ENCODE measurements at places on chromosomes 5 and 9.

DNA sequence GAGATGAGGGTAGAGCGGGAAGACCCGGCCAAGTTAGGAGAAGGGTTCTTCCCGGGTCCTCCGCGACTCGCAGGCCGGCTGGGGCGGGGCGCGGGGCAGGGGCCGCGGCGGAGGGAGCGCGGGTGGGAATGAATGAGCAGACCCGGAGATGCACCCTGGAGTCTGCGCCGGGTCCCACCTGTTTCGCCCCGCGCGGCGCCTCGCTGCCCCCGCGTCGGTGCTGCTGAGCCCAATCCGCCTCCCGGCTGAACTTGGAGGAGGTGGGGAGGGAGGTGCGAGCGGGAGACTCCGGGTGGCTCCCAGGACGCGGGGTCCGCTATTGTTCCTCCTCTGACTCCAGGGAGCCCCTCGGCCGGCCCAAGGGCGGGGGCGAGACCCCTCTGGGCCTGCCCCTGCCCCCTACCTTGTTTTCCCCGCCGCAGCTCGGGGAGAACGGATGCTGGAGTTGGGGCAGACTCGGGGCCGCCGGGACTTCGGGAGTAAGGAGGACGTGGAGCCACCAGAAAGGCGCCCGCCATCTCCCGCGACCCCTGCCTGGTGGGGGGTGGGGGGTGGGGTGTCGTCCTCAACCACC is 659 bp downstream of the RAI14 start:
- DNase-seq = no peak

DNA sequence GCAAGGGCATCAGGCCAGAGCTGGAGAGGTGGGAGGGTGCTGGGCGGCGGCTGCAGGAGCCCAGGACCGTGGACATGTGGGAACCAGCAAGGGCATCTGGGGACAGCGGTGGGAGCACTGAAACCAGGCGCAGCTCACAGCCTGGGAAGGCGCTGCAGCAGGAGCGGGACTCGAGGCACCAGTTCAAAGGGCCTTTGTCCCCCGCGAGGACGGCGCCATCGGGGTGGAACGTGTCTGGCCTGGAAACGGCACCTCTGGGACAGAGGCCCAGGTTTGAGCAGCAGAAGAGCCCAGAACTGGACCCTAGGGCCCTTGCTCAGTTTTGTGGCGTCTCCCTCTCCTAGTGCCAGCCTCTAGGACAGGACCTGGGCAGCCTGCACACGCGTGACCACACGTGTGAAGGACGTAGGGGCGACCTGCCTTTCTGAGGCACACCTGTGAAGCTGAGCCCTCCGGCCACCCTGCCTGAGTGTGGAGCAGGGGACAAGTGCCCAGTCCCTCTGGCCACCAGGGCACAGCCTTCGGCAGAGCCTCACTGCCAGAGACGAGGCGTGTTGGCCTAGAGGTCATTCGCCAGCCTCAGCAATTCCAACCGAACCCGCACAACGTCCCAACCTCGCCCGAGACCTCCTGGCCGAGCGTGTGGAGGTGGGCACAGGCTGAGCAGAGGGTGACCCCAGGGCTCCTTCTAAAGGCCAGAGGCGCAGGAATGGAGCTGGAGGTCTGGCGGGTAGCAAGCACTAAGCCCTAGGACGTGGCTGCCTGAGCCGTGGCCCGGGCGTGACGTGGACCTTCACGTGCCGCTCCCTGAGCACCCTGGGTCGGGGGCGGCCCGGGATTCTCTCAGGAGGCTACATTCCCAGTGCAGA is 2.2 kb upstream of the TMEM210 start:
- no peak for DNase-seq

DNA sequence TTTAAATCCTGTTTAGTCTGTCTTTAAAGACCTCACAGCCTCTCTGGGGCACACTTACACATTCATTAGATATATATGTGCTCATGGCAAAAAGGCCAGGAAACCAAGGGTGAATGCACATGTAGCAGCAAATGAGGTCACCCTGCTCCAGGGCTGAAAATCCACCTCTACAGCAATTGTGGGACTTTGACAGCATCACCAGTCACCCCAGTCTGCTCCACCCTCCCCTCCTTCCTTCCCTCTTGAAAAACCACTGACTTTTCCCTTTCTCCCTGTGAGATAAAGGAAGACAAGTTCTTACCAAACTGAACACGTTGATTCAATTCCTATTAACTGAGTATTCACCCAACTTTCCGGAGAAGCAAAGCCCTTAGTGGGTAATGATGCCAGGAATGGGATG is 15.2 kb upstream of the SH3RF2 start:
- no peak for DNase-seq

DNA sequence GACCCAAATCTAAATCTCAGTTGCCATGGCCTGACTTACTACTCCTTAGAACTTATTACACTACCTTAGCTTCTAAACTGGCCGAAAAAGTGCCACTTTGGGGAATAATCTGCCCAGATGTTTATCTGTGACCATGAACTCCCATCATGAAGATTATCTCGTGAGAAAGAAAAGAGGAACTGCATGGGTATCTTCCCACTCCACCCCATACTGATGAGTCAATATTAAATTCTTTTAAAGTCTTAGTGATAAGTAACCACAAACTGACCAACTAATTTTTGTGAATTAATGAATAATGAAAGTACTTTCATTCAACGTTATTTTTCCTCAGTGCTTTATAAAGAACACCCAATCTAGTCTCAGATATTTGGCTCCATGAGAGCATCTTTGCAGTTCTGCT is 493.5 kb downstream of the EBF1 start:
- no peak for DNase-seq

- no peak for DNase-seq
Observed at GRCh38 chr9:38359297-38359653, 33.2 kb upstream of the ALDH1B1 start.

DNA sequence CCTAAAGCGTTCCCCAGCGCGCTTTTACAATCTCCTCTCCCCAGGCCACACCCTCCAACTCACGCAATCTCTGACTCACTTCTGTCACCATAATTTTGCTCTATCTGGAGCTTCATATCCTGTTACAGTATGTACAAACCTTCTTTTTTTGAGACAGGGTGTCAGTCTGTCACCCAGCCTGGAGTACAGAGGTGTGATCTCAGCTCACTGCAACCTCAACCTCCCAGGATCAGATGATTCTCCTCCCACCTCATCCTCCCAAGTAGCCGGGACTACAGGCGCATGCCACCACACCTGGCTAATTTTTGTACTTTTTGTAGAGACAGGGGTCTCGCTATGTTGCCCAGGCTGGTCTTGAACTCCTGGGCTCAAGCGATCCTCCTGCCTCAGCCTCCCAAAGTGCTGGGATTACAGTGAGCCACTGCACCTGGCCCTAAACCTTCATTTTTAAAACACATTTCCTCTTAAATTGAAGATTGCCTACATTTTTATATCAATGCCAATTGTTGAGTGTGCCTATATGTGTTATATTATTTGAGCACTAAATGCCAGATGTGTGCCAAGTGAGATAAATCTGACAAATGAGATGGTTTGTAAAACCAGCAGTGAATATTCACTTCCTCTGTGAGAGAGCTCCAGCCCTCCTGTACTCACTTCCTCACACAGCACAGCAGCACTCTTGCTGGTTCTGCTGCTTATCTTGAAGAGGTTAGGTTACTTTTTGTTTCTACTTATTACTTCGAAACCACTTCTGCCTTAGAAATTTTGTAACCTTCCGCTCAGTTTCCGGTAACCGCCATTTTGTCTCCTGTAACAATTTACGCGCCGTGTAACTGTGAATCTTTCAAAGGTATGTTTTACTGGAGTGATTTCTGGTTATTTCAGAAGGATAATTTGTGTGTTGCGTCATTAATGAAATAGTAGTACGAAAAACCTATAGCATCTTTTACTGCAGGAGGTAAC is 57.9 kb downstream of the DOCK8 start:
- DNase-seq = peak; percentile 42

GRCh38 chr5:179288809-179289185 is 56.5 kb downstream of the ADAMTS2 start:
- no peak for DNase-seq

DNA sequence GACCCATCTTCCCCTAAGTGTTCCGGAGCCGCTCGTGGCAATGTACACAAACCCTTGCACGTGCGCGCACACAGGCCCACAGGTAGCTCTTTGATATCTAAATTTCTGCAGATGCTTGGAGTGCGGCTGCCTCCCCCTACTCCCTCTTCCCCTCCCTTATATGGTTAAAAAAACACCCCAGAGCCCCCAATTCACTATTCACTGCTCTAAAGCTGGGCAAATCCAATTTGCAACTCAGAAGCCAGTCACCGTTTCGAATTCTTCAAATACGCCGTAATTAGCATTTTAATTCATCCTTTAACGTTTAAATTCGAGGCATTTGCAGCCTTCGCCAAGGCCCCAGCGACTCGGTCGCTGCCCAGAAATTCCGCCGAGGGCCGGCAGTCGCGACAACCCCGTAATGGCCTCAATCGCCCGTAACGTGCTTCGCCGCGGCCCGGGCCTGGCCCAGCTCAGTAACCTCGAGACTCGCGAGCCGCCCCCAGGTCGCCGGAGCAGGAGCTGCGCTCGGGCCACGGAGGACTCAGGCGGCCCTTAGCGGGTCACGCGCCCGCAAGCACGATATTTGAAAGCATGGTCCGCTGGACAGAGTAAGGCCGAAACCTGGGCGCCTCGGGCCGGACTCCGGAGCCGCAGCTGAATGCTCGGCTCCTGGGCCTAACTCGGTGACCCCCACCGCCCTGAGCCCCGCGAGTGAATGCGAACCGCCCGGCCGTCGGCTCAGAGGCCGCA is 1.3 kb downstream of the IRX2 start:
- DNase-seq = no peak

DNA sequence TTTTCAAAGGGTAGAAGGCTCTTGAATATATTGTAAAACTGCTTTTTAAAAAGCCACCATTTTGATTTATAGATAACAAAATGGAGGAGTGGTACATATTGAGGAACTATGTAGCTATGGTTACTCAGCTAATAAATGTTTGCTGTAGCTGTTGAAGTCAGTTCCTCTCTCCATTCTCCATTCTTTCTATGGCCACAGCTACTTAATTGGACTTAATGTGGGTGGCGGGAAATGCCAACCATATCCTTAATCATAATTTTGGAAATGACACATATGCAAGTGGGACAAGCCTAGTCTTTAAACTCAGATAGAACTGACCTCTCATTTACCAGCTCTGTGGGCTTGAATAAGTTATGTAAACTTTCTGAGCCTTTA is 10.6 kb downstream of the CDKN2A start:
- no peak for DNase-seq

- no peak for DNase-seq
Observed at GRCh38 chr9:83013867-83014605, 48.9 kb downstream of the RASEF start.

GRCh38 chr9:21607576-21607975 is 125.5 kb upstream of the IFNE start:
- DNase-seq = no peak

GRCh38 chr5:27010646-27011045 is 27.7 kb downstream of the CDH9 start:
- no peak for DNase-seq

GRCh38 chr5:98309785-98310598 is 463.5 kb upstream of the RGMB start:
- no peak for DNase-seq

GRCh38 chr9:130292106-130292505 is 26.5 kb downstream of the HMCN2 start:
- no peak for DNase-seq

- DNase-seq = no peak
Observed at GRCh38 chr5:87252283-87252605, 15.4 kb upstream of the RASA1 start.

DNA sequence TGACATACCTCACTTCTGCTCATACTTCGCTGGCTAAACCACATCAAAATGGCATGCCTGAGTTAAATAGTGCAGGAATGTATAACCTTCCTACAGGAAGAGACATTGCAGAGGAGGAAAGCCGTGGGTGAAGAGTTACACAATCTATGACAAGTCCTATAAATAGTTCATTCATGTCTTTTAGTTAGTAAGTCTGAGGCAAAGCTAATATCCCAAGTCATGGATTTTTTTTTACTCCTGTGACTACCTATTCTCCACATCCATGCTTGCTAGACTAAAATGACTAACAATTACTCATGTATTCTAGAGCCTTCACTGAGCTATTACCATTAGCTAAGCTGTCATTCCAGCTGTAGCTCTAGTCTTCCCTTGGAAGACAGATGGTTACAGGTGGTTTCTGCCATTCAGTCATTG is 391.3 kb downstream of the NR2F1-AS1 start:
- no peak for DNase-seq

- no peak for DNase-seq
Observed at GRCh38 chr5:116747881-116748280, 173.3 kb upstream of the SEMA6A start.

DNA sequence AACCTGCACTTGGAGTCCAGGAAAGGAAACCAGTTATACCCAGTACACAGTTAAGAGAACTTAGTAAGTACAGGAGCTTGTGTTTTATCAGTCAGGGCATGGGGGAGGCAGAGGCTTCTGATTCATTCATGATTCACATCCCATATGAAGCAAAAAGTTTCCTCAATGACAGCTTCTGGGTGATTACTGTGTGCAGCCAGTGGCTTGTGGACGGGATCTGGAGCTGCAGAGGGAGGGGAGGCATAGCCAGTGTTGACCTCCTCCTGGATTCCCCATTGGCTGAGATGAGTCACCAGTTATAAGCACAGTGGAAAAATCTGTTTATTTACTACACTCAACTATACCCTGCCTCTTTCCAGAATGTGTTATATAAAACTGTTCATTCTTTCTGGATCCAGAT is 17.7 kb downstream of the IL31RA start:
- no peak for DNase-seq

GRCh38 chr9:87434366-87434765 is 63.3 kb upstream of the DAPK1 start:
- no peak for DNase-seq

DNA sequence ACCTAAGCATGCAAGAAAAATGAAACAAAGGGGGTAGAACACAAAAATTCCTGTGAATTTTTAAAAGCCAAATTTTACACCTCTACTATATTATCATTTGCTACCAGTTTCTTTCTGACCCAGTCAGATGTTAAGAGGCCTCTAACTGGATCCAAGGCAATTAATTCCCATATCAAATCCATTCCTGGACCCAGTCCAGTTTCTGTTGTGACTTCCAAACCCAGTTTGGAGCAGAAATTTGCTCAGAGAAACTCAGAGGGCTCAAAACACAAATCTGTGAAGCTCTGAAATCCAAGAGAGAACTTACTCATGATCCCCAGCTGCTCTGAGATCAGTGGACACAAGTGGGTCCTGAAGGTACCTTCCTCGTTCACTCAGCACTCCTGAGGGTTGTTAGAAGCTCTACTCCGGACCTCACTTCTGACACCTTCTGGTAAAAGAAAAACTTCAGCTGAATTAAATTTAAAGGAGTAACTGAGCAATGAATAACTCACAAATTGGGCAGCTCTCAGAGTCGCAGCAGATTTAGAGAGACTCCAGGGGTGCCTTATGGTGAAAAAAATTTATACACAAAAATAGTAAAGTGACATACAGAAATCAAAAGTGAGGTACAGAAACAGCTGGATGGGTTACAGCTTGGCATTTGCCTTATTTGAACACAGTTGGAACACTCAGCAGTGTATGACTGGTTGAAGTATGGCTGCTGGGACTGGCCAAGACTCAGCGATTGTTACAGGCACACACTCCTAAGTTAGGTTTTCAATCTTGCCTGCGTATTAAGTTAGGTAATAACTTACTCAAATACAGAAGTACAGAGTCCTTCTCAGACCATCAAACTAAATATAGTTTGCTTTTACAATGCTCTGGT is 32.4 kb downstream of the INSL4 start:
- no peak for DNase-seq
